Inflammatory macrophage treated with lipopolysaccharide for 4 hours (primary cell): ENCODE measurements at places on chromosomes 2 and 18.

- no peak for DNase-seq
These were observed 83.6 kb downstream of the TNS1 start for GRCh38 chr2:217919204-217919603.

GRCh38 chr2:3432067-3432466, 52.6 kb downstream of the TRAPPC12 start:
- no peak for DNase-seq

DNA sequence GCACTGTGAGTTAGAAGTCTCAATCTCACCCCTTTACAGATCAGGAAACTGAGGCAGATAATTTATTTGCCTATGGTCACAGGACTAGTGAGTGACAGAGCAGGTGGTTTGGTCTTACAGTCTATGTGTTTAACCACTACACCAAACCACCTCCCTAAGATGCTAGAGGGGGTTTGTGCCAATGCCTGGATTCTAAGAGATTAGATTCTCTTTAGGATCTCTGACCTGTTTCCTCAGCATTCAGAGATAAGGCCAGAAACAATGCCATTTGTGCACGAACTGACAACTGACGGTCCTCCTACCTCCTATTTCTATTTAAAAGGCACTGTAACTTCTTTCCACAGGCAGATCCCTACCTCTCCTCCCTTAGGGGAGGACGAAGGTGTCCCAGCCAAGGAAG, 2.3 kb upstream of the SLC20A1 start:
- no peak for DNase-seq

- DNase-seq = no peak
These were observed 1583.4 kb upstream of the PIK3C3 start for GRCh38 chr18:40371673-40372072.

DNA sequence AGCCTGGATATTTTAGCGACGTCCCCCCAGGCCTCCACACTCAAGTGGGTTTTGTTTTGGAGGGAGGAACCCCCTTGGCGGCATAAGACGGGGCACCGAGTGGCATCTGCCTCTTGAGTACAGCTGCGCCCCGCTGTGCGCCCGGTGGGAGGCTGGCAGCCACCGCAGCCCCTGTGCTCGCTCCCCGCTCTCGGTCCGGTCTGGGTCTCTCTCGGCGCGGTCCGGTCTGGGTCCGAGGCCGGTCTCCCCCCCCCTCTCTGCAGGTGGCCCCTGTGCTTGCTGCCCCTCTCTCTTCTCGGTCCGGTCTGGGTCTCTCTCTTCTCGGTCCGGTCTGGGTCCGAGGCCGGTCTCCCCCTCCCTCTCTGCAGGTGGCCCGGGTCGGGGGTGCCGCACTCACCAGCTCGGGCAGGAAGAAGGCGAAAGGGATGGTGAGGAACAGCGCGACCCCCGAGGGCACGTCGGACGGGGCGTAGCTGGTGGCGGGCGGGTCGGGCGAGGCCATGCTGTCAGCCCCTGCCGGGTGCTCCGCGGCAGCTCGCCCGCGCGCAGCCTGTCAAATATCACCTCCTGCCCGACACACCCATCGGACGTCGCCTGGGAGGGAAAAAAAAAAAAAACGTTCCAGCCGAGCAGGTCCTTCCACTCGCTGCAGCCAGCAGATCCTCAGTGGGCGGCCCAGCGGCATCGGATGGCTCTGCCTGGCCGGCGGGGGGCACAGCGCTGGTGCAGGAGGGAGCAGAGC, at the start of gene MALL:
Gene MALL (minus strand): TSS at position 532 of the 742 bp plus-strand sequence. CDS start 30 bp downstream, at position 502.
- DNase-seq = no peak
